Kidney capillary endothelial cell (primary cell): ENCODE measurements at places on chromosomes 5 and 9.

GRCh38 chr9:37555786-37556185, 20.4 kb downstream of the FBXO10 start:
- DNase-seq = no peak

GRCh38 chr5:55042886-55043285, 18.8 kb downstream of the GZMK start:
- DNase-seq = no peak

- DNase-seq = no peak
Measured at GRCh38 chr9:119951591-119951990, 582.4 kb upstream of the BRINP1 start.

GRCh38 chr5:43400082-43400481, 12.1 kb downstream of the CCL28 start:
- no peak for DNase-seq

- no peak for DNase-seq
Measured at GRCh38 chr9:125797930-125798329, 50.8 kb downstream of the PBX3 start.

DNA sequence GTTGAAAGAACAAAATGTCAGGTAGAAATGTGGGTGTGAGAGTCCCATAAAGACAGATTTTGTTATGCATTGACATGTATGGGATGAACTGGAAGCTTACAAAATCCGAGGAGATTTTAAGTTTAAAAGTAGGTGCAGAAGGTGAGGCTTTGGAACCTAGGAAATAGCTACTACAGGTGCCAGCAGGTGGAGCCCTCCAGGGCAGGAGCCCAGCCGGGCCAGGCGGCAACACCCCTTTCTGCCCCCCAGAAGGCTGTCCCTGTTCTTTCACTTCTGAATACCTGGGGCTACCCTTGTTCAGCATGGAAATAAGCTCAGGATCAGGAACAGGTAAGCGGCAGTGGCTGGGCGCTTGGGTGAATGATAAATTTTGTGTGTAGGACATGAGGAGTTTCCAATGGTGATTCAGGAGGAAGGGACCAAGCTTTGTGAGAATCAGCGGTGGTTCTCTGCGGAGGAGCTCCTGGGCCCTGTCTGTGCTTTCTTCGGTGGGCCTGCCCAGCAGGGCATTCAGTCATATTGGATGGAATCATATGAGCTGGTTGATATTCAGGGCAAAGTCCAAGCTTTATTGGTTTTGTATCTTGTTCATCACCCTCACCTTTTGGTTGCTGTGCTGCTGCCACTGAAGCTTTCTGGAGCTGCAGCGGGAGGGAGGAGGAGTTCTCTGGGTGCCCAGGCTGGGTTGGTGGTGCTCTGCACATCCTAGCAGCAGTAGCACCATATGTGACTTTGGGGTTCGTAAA, 12.3 kb downstream of the PCBD2 start:
- DNase-seq = no peak
